ENCODE measurements at places on chromosomes 2 and 18.

DNA sequence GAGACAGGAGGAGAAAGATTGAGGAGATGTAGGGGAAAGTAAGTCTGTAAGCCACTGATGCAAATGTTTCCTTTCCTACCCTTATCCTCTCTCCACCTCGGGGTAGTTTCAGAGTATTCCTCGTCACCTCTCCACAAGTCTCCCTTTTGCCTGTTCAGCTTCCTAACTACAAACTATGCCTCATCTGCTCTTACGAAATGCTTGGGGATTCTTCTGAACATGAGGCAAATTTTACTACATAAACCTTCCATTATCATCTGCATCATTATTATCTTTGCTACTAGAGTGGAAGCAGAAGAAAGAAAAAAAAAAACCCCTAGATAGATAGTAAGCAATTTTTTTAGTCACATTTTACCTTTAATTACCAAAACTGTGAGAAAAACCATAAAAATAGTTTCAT, 43.1 kb upstream of the CWC22 start:
- no peak for DNase-seq

DNA sequence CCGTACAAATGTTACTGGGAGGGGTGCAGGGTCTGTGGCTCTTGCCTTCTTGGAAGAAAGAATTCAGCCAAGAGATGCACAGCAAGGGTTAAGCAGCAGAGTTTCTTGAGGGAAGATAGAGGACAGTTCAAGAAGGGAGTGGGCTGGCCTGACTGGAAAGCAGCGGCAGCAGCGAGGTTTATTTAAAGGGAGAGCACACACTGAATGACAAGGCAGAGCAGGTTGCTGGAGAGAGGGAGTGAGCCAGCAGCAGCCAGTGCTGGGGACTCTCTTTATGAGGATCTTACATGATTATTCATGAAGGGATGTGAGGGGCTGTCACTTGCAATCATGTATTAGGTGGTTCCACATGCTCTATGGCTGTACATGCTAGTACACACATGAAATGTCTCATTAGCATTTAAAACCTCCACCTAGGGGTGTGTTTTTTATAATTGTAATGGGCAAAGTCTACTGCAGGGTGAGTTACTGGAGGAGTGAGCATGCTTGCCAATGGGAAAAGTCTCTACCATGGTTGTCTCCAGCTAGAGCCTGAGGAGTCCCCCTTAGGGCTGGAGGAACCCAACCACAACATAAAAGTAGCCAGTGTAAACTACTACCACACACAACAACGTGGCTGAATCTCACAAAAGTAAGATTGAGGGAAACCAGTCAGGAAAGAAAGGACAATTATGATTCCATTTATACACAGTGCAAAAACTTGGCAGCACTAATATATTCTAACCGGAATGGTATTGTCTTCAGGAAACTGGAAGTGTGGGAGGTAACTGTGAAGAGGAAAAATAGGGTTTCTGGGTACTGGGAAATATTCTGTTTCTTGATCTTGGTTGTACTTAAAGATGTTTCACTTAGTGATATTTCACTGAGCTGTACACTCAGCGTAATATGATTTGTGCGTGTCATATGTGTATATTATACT, 87.6 kb upstream of the FAM110C start:
- no peak for DNase-seq

DNA sequence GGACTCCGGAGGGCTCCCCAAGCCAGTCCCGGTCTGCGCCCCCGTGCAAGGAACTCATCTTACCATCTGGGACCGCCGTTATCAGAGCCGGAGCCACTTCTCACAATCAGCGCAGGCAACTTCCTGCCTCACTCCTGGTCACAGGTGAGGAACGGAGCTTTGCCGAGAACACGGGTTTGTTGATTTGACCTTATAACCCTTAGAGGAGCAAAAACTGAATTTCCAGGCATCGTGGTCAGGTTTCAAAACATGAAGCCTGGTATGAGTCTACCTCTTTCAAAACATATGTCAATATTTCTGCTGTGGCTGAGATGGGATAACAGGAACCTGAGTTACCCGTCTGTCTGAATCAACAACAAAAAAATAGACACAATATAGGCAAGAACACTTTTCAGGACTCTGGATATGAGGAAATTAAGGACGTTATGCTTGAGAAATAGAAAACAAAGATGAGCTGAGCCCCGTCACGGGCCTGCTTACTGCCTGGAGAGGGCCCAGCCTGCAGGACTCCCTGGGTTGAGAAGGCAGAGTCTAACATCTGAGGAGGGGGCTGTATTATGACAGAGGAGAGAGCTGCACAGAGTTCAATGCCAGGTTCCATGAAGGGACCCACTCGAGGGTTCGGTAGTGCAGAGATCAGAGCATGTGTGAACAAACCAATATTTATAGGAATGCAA, 148.7 kb downstream of the NDUFA10 start:
- no peak for DNase-seq

DNA sequence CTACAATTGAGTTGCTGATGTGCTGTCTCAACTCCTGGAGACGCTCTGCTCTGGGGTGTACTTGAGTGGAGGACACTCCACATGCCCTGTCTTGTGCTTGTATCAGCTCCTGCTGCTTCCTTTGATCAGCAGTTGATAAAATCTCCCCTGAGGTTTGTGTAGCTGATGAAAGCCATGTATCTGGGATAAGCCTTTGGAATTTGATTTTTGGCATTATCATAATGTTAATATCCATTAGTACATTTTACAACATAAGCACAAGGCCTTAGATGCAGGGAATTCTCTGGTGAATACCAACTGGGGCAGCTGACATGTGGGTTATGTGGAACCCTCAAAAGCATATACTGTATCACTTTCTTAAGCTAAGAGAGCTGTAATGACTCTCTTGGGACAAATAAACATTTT, 222.7 kb upstream of the ITGA4 start:
- peak; percentile 19 for DNase-seq

- no peak for DNase-seq
Measured at GRCh38 chr2:142131010-142131669, at the start of gene LRP1B. TSS of gene LRP1B (minus strand) at chr2:142131016. CDS start at chr2:142130729, 287 bp downstream.

DNA sequence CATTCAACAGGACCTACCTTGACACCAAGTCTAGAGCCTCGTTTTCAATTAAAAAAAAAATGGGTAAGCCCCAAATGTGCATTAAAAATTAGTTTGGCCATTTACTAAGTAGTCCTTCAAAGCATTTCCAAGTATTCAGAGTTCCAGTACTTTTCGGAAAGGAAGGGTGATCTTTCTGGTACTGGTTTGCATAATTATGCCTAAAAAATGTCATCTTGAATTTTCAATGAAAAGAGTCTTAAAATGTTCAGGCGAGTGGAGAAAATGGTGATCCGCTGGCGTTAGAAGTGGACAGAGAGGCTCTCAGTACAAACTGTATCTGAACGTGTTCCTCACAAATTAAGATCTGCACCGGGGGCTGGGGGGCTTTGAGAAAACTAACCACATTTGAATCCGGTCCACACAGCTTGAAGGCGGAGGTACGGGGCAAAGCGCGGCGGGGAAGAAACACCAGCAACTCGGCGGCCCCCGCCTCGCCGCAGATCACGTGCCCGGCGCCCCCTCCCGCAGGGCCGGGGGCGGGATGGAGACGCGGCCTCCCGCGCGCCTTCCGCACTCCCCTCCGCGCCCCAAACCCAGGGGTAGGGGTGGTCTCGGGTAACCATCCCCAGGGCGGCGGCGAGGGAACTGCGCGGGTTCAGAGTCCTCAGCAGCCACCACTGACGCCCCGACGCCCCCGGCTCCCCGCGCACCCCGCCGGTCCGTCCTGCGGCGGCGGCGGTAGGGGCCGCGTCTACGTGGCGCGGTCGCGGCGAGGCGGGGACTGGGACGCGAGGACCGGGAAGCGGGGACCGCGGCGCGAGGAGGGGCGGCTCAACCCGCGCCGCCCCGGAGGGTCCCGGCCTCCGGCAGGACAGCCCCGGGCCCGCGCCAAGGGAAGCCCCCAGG, 564 bp downstream of the LPIN2 start:
- DNase-seq = no peak

DNA sequence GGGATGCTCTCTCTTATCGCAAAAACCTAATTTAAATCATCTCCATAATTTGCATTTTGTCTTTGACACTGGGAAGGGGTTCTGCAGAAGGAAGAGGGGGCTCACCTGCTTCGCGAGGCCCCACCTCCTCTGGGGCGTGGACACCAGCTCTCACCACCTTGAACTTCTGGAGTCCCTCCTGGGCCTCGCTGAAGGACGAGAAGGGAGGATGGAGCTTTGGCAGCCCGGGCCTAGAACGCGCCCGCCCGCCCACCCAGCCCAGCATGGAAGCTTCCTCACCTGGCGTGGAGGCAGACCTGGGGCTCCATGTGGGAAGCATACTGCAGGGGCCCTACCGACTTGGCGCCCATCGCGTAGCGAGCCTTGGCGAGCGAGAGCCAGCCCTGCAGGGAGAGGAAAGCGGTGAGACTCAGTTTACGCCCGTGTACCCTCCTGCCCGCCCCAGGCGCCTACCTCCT, 1.1 kb upstream of the IMP4 start:
- DNase-seq = peak; percentile 41

- no peak for DNase-seq
Measured at GRCh38 chr2:143698888-143699570, 569.8 kb downstream of the ARHGAP15 start.

DNA sequence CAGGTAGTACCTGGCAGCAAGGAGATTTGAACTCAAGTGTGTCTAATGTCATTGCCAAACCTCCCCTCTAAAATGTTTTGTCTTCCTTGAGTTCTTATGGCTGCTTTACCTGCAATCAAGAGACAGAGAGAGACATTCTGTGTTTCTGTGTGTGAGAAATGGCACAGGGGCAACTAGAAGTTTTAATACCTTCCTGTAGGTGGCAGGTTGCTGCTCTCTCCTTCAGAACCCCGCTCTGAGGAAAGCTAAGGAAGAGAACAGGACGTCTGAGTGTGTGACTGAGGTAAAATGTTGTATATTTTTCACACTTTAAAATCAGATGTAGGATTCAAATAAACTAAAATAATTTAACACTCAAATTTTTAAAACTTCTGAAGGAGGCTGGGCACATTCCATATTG, 19.2 kb downstream of the DTNA start:
- DNase-seq = peak; percentile 47

- no peak for DNase-seq
Measured at GRCh38 chr2:64667535-64667934, 13.8 kb upstream of the SERTAD2 start.

GRCh38 chr2:46002507-46002883, 294.7 kb upstream of the EPAS1 start:
- no peak for DNase-seq

DNA sequence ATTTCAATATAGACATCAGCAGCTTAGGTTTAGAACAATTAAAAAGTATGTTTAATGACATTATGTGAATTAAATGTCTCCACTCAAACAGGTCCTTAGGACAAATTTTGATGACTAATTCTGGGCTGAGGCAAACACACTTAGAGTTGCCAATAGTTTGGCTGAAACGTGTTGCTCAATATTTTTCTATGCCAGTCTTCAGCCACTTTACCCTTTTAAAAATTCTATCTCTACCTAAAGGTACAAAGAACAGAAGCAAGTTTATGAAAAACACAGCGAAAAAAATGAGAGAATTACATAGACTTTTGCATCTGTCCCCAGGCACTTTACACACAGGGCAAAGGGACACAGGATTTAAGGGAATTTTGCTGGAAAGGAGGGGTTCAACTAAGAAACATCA, 4.5 kb downstream of the IDH1 start:
- no peak for DNase-seq

- DNase-seq = no peak
Measured at GRCh38 chr2:198134293-198134955, 330.0 kb downstream of the PLCL1 start.

- DNase-seq = peak; percentile 98
Measured at GRCh38 chr2:149313512-149313972, 16.8 kb upstream of the LYPD6 start.

- no peak for DNase-seq
Measured at GRCh38 chr2:216819766-216820165, 40.1 kb downstream of the TNP1 start.

DNA sequence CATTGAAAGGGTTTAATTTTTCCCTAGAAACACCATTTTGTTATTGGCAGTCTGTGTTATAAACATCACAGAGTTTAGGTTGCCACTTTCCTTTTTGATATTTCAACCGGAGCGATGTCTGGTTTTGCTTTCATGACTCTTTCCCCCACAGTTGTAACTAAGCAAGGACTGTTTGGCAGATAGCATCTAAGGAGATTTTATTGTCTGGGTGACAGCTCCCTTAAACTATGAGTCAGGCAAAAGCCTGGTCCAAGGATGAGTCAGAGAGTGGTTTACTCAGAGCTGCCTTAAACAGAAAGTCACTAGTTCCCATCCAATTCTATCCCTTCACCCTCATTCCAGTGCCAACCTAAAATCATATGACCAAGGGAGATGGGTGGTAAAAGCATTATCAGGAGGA, 341.6 kb upstream of the VWC2L start:
- DNase-seq = no peak

DNA sequence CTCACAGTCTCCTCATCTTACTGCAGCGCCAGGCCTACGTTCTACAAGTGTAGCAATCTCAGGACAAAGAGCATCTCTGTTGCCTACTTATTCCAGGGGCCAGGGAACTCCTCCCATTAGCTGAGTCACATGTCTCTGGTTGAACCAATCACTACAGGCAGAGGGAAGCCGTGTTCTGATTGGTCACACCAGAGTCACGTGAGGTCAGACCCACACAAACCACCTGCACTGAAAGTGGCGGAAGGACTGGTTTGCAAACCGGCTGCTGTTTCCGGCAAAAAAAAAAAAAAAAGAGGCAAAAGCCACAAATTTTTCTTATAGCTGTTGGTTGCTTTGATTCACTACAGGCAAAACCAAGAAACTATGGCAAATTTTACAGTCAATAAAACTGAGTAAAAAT, 21.9 kb upstream of the USP14 start:
- DNase-seq = no peak

DNA sequence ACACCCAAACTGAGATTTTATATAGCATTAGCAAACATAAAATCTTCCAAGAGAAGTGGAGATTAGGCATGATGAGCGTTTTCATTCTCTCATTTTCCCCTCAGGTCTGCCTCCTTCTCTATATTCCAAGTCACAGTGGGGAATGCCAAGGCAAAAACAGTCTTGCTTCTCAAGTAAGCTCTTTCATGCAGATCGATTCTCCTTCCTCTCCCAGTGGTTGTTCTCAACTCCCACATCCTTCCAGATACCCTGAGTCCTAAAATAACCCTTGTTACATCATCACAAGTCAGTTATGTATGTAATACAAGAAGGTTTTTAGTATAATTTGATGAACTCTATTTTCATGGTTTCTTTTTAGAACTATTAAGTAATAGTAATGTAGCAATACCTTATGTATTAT, 150.6 kb downstream of the TXNL1 start:
- DNase-seq = no peak

- no peak for DNase-seq
Measured at GRCh38 chr18:35998967-35999366, 26.5 kb downstream of the RMP24 start.

- DNase-seq = no peak
Measured at GRCh38 chr2:228615496-228615895, 434.0 kb upstream of the SPHKAP start.

DNA sequence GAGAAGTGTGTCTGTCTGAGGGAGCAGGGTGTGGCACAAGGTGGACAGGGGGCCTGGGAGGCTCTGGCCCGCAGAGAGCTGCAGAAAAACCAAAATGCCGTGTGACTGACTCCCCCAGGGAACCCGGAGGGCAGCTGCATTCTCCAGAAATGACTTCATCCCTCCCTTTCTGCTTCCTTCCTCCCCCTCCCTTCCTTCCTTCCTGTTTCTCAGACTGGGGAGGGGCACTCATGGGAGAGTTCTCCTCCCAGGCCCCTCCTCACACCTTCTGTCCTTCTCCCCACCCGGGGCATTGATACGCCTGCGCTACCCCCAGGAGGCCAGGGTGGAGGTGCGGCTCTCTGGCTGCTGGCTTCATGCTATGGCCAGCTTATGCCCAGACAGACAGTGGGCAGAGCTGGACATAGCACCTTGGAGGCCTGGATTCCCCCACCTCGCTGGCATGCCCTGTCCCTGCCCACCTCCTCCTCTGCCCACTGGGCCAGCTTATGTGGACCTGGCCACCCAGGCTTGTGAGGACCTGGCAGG, 8.2 kb upstream of the GPR17 start:
- DNase-seq = no peak

Measured in NCI-H1105 (cell line).